Activated CD4-positive, alpha-beta T cell treated with anti-CD3 and anti-CD28 coated beads, Interleukin-2, amount 10 ng/mL, durations not matched to agents 7 days and 5 days (primary cell): ENCODE measurements at places on chromosomes 16 and 17.

- peak; percentile 48 for DNase-seq
Measured at GRCh38 chr16:68229431-68230175, 6.3 kb downstream of the ESRP2 start.

DNA sequence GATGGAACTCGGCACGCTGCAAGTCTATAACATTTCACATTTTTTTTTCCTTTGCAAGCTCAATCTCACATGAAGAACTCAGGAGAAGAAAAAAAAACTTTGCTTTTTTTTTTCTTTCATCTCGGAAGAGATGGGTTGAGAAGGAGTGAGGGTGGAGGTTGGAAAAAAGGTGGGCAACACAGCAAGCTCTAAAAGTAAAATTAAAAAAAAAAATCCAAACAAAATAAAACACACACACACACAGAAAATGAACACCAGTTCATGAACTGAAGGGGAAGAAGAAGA is 2.5 kb downstream of the MAF start:
- DNase-seq = no peak

GRCh38 chr17:77841742-77842527 is 116.6 kb upstream of the TNRC6C start:
- DNase-seq = no peak

- peak; percentile 64 for DNase-seq
Measured at GRCh38 chr16:12535535-12536411, 267.9 kb downstream of the CPPED1 start.

- no peak for DNase-seq
Measured at GRCh38 chr17:64130559-64131001, 636 bp upstream of the ERN1 start.

DNA sequence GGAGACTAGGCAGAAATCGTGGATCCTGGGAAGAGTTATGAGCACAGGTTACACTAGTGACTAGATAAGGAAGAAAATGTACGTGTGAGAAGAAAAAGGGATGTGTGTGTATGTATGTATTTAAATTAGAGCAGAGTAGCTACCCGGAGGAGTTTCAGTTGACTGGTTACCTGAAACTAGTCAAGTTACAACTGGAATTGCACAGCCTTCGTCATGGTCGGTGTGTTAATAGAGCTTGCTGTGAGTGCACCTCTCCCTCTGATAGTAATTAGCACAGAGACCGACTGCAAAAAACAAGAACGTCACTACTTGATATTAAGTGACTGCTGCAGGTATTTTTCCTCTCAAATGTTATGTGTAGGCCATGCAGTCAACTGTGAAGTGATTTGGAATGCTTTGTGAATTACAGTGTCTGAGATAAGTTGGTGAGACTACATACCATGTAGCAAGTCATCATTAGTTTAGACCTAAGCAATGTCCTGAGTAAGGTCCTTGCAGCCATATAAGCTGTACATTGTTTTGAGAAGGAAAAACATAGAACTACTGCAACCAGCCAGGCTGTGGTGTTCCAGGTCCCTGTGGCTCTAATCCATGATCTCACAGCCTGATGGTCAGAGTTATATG is 95.7 kb downstream of the WNT3 start:
- no peak for DNase-seq

GRCh38 chr17:82031885-82032627 is 578 bp downstream of the RAC3 start:
- peak; percentile 51 for DNase-seq

DNA sequence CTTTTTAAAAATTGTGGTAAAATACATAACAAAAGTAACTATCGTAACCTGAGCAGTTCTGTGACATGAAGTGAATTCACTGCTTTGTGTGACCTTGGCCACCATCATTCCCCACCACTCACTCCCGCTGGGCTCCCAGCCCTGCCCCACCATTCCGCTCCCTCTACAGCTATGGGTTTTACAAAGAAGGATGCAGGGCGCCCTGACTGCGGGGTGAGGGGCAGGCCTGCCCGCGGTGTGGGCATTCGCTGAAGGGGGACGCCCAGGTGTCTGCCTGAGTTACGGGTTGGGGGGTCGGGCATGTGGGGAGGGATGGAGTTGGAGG is at the start of gene CEMP1:
Gene CEMP1, minus strand, starts transcription at position 38 of the 325 bp plus-strand sequence. CDS start 335 bp downstream, outside the sequence.
- no peak for DNase-seq

- peak; percentile 77 for DNase-seq
Measured at GRCh38 chr17:40561871-40562611, 3.2 kb downstream of the CCR7 start.

DNA sequence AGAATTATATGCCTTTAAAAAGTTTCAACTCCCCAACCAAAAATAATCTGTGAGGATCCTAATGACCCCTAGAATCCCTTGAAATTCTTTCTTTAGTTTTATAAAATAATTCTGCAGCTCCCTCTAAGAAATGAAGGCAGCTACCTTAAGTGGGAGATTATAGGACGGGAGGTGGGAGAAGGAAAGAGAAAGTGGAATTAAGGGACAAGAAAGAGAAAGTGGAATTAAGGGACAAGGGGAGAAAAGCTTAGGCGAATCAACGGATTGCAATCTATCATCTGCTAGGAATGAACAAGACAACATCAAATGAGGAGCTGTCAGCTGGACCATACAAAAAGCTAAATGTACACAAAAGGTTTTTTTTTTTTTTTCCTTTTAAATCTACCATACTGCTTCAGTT is 262.0 kb downstream of the ZFHX3 start:
- DNase-seq = no peak

- DNase-seq = no peak
Measured at GRCh38 chr16:74079232-74079586, 217.4 kb upstream of the PSMD7 start.

- DNase-seq = no peak
Measured at GRCh38 chr17:52024300-52024870, 134.1 kb downstream of the CA10 start.

- no peak for DNase-seq
Measured at GRCh38 chr16:53542283-53542682, 39.3 kb upstream of the AKTIP start.

DNA sequence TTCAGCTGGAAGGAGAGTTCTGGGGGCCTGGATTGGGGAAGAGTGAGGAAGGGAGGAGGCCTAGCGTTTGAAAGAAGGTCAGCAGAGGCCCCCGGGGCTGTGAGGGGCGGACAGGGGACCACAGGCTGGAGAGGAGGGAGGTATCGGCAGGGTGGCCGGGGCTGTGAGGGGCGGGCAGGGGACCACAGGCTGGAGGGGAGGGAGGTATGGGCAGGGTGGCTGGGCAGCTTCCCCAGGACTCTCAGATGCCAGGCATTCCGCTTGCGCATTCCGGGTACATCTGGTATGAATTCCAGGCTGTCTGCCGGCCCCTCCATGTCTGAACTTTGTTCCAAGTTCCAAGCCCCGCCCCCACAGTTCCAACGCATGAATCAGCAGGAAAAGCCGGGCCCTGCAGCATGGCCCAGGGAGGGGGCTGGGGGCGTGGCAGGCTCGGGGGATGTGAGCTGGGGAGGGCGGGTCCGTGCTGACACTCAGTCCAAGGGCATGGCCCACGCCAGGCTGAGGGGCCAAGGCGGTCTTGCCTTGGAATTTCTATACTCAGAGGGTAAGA is 4.3 kb upstream of the TLCD2 start:
- DNase-seq = peak; percentile 24

- DNase-seq = peak; percentile 22
Measured at GRCh38 chr16:17173281-17173680, 297.5 kb downstream of the XYLT1 start.

- DNase-seq = peak; percentile 72
Measured at GRCh38 chr17:40075201-40075941, 12.6 kb downstream of the THRA start.

- no peak for DNase-seq
Measured at GRCh38 chr16:882256-882655, 81.7 kb upstream of the GNG13 start.

DNA sequence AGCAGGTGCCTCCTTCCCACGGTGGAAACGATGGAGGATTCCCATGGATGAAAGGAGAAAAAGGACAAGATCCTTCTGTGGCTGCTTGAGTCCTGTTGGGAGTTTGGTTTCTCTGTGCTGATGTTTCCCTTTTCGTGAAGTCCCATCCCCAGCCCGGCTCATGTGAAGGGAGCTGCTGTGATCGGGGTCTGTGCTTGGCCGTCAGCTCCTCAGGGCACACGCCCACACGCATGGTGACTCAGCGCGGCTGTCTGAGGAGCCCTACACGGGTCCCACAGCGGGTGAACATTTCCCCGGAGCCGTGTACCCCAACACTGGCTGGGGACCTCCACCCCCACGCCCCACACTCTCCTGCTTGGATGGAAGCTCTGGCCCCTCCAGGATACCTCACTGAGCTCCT is 44.5 kb upstream of the SSTR5 start:
- DNase-seq = no peak

GRCh38 chr16:1871974-1872635 is at the start of gene MEIOB:
Gene MEIOB, minus strand, starts transcription at chr16:1872164. Its CDS starts 3,989 bp downstream, at chr16:1868175.
- DNase-seq = peak; percentile 38

- no peak for DNase-seq
Measured at GRCh38 chr17:2885733-2886132, 89.5 kb downstream of the RAP1GAP2 start.

GRCh38 chr16:75206749-75207451 is at the start of gene CTRB2:
Gene CTRB2, minus strand, starts transcription at chr16:75207161. Its CDS starts 20 bp downstream, at chr16:75207141.
- DNase-seq = no peak

DNA sequence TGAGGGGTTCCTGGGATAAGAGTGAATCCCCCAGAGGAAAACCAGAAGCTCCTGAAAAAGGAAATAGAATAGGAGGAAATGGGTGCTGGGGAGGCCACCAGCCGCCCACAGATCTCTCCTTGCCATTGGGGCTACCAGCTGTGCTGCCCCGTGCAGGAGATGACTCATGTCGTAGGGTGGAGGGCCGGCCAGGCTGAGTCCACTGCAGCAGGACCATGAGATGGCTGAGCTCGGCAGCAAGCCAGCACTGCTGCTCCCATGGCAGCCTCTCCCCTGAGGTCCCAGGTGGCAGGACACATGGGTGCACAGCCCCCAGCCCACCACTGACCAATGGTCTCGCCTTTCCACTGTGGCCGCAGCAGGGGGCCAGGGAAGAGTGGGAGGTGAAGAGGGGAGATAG is 95.5 kb downstream of the GNAO1 start:
- DNase-seq = no peak

DNA sequence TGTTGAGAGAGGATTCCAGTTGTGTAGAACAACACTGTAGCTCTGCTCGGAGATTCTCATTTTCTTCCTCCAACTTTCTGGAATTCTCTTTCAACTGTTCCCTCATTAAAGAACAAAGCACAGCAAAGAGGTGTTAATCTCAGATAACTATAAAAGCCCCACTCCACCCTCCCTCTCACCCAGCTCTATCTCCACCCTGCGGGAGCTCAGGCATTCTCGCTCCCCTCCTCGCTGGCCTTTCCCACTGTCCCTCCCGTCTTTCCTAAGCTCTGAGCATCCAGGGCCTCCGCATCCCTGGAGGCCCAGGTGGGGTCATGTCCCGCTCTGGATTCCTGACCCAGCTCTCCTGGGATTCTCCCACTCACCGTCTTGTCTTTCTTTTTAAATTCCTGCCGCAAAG is 35.1 kb downstream of the DHX38 start:
- no peak for DNase-seq

- no peak for DNase-seq
Measured at GRCh38 chr16:75341564-75342307, 90.3 kb upstream of the BCAR1 start.

DNA sequence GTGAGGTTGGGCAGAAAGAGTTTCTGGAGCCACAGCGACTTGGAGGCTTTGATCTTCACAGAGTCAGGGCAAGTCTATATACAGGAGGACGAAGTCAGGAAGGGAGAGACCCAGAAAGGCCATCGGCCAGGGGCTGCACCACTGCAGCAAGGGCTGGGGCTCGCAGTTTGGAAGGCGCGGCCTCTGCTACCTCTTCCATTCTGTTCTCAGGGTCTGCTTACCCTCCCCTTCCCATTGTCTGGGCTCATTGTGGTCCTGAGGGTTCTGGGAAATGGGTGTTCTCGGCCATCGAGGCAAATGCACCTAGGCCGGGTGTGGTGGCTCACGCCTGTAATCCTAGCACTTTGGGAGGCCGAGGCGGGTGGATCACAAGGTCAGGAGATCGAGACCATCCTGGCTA is 16.0 kb downstream of the ST6GALNAC1 start:
- no peak for DNase-seq

DNA sequence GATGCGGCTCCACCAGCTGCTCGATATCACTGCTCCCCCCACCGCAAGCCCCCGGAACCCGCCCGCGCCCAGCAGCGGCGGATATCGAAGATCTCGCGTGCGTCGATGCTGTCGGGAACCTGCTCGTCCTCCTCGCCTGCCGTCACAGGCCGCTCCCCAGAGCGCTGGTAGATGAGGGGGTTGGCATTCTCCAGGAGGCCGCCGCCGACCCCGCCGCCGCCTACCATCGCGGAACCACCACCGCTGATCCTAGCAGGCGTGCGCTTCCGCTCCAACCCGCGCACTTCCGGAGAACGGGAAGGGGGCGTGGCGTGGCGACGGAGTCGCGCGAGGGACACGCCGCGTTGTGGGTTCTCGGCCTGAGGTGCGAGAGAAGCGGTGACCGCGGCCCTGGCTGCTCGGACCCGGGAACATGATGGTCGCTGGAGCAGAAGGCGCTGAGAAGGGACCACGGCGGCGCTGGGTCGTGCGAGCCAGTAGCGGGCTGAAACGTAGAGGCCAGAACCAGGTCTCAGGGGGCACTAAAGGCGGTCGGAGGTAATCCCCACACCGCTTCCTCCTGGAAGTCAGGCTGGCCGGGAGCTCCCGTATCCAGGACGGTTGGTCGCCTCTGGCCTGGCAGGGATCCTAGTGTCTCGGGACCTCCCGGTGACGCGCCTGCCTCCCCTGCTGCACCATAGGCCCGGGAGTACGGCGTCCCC is at the start of gene CIAO2B:
Gene CIAO2B, minus strand, starts transcription at position 265 of the 701 bp plus-strand sequence. Its CDS starts 38 bp downstream, at position 227.
- DNase-seq = peak; percentile 89

GRCh38 chr16:75342308-75342811 is 90.9 kb upstream of the BCAR1 start:
- DNase-seq = no peak

DNA sequence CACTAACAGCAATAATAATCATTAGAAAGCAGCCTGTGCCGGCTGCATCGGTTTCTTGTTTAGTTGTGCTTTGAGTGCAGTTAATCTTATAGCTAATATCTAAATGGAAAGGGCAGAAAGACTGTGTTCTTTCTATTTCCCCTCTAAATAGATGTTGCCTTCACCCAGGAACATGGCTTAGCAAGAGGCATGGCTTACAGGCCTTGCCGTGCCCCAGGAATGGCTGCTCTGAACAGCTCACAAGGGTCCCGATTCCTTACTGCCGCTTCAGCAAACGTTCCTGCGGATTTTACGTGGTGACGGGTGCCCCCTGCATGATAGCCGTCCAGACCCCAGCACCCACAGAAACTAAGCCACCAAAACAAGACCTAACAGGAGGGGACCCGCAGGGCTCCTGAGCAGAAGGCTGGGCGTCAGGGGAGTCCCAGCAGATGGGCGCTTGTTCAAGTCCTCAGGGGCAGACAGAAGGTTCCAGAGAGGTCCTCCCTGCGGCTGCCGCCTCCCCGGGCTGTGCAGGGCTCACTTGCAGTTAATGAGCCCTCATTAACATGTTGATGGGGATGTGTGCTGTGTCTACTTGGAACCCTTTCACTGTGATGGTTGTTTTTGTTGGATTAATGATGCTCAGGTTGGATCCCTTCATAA is 52.5 kb upstream of the ENPP7 start:
- DNase-seq = no peak
